Effector CD4-positive, alpha-beta T cell (primary cell): ENCODE measurements at places on chromosomes 13 and 19.

GRCh38 chr13:105952233-105952972 lies 583.1 kb downstream of the EFNB2 start:
- DNase-seq, result no peak

GRCh38 chr19:48739404-48740163 lies 826 bp downstream of the RASIP1 start:
- no peak for DNase-seq

DNA sequence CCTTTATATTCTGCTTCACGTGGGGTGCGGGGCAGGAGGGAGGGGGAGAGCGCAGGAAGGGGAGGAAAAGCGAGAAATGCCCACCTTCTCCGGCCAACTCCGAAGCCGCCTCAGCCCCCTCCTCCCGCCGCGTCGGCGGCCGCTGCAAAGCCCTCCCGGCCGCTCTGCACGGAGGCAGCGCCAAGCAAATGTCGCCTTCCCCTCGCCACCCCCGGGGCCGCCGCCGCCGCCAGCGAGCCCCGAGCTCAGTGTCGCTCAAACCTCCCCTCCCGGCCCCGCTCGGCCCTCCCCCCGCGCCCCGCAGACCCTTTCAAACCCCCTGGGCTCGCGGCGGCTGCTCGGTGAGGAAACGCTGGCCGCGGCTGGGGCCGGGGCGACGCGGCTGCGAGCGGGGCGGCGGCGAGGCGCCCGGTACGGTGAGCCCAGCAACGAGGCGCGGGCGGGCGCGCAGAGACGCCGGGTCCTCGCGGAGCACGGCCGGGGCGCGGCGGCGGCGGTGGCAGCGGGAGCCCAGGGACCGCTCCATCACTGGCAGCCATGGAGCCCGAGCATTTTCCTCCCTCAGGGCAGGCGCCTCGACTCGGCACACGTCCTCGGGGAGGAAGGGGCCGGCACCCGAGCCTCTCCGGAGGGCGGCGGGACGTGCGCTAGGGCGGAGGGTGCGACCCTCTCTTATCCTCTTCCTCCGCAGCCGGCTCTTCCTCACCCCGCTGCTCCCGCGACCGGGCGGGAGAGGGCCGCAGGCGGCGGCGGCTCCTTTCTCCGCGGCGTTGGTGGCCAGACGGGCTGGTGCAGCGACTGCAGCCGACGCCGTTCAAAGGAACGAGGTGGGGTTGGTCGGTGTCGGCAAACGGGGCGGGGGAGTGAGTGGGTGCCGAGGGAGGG lies 463 bp upstream of the TSC22D1 start:
- peak; percentile 8 for DNase-seq

DNA sequence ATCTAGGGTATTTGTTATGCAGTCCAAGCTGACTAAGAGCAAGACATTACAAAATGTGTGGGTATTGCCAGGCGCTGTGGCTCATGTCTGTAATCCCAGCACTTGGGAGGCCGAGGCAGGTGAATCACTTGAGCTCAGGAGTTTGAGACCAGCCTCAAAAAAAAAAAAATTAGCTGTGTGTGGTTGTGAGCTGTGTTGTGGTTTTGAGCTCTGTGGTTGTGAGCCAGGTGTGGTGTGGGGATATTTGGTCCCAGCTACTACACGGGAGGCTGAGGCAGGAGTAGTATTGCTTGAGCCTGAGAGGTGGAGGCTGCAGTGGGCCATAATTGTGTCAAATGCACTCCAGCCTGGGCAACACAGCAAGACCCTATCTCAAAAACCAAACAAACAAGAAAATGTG lies 5.6 kb upstream of the KEAP1 start:
- DNase-seq, result no peak

- DNase-seq, result no peak
Measured at GRCh38 chr19:38513762-38514167, 80.3 kb downstream of the RYR1 start.

DNA sequence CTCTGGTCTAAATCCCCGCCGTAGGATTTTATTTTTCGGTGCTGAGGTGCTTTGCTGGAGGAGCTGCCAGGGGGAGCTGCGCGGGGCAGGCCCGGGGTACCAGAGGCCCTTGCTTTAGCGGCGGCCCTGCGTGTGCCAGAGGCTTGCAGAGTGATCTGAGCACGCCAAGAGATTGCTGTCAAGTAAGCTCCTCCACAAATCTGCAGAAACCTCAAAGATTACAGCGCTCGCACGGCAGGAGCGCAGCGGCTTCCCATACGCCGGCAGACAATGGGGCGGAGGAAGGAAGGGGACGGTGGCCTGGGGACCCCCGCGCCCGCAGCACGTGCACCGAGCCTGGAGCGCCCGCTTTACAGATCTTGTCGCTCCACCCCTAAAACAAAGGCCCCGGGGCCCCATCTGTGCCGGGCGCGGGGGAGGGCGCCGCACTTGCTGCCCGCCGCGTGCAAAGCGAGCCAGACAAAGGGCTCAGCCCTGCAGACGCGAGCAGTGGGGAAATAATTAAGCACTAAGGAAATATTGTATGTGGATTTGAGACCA lies 9.1 kb upstream of the C19orf12 start:
- DNase-seq, result no peak

GRCh38 chr13:111319998-111320911 lies at the start of gene TEX29:
Gene TEX29 (plus strand): TSS chr13:111320642. CDS start chr13:111320891, 249 bp downstream.
- no peak for DNase-seq

- DNase-seq, result no peak
Measured at GRCh38 chr13:33348366-33348765, 62.8 kb upstream of the STARD13 start.

GRCh38 chr13:110756219-110756631 lies 42.7 kb downstream of the ING1 start:
- no peak for DNase-seq

- no peak for DNase-seq
Measured at GRCh38 chr13:57653229-57653989, 21.9 kb downstream of the PCDH17 start.

- DNase-seq, result no peak
Measured at GRCh38 chr19:36916991-36917390, 859 bp downstream of the ZNF568 start.

DNA sequence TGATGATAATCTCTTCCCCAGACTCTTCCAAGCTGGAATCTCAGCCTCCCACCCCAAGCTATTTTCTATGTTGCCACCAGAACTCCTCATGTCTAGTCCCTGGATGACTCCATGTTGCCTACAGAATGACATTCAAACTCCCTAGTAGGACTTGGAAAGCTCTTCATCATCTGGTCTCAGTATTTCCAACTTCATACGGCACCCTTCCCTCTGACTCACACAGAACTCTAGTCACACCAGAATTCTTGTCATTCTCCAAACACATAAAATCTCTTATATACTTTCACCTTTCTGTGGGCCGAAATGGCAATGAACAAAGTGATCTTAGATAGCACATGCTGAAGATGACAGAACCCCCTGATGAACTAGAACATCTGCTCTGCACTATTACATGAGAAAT lies 86.2 kb downstream of the CAB39L start:
- no peak for DNase-seq

- DNase-seq, result no peak
Measured at GRCh38 chr13:36770741-36771140, 48.3 kb upstream of the RFXAP start.

- DNase-seq, result no peak
Measured at GRCh38 chr19:31232871-31233270, 116.4 kb downstream of the TSHZ3 start.

DNA sequence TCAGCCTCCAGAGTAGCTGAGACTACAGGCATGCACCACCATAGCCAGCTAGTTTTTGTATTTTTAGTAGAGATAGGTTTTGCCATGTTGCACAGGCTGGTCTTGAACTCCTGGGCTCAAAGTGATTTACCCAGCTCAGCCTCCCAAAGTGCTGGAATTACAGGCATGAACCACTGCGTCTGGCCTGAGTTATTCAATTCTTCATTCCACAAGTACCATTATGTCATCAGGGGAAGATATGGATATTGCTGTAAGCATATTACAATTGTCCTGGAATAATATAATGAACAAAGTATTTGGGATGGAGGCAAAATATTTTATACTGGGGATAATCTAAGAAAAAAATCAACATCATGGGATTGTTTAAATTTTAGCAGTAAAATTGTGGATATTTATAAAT lies 646.0 kb upstream of the SLITRK6 start:
- DNase-seq, result no peak

DNA sequence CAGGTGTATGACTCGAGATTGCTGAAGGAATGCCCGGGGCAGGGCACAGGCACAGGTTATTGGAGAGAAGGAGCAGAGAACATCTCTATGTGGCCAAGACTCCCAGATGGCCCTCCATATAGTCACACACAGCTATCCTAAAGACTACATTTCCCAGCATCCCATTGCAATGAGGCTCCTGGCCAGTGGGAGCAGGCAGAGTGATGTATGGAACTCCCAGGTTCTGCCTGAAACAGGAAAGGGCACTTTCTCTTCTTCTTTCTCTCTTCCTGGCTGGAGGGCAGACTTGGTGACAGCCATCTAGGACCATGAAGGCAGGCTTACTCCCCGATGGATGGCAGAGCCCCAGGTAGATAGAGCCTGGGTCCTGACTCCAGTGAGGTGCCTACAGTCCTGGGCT lies 13.5 kb downstream of the PPP1R13L start:
- DNase-seq, result no peak

DNA sequence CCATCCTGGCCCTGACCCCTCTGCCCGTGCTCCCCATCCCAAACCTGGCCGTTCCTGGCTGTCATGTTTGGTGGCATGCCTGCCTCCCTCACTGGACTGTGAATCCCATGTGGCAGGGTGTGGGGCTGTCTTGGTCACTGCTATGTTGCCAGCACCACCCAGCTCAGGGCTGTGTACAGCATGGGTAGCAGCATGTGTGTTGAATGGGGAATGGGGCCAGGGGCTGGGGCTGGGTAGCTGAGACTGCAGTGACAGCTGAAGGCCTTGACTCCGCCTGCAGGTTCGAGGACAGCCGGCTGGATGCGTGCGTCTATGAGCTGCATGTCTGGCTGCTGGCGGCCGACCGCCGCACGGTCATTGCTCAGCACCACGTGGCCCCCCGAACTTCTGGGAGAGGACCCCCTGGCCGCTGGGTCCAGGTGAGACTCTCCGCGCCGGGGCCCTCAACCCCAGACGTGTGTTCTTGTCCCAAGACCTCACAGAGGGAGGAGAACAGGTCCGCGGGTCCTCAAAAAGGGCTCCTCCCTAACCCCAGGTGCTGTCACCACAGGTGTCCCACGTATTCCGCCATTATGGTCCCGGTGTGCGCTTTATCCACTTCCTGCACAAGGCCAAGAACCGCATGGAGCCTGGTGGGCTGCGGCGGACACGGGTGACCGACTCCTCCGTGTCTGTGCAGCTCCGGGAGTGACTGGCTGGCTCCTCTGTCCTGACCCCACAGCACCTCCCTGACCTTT lies 3.5 kb downstream of the NCCRP1 start:
- DNase-seq, result no peak

GRCh38 chr13:108463340-108463739 lies 166.1 kb upstream of the MYO16 start:
- no peak for DNase-seq

GRCh38 chr19:27770095-27770494 lies 1442.9 kb downstream of the UQCRFS1 start:
- DNase-seq, result no peak

DNA sequence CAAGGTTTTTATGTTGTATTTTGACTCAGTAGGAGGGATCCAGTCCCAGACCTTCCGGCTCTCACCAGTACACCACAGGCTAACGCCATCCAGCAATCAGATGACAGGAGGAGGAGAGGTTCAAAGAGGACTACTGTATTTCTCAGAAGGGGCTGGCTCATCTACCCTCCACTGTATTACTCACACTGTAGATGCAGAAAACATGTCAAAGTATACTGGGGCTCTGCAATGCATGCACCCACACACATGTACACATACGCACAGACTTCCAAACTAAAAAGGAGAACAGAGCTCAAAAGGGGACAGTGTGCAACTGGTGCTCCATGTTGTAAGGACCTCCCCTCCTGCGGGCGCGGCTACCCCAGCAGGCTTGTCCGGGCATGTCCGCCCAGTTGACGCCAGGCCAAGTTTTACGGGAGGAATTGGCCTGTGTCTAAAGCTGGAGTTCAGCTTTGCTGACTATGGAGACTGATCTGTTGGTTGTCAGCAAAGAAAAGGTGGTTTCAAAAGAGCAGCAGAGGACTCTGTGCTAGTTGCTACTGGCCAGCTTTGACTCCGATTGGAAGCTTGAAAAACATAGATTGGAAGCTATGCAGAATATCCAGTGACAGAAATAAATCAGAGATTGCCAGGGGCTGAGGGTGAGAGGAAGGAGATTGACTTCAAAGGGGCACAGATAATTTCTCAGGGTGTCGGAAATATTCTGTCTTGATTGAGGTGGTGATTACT lies 314.2 kb downstream of the DLEU7 start:
- no peak for DNase-seq
